ENCODE measurements at places on chromosomes 1 and 21. TPM values are rescaled to one million over a fixed set of nuclear protein-coding genes. Genes with fewer than 3 reads are reported as not detected.

MYCL gene
- total RNA-seq, result 0.42 TPM

IGSF3 gene
- 2.2 TPM for total RNA-seq

DNA sequence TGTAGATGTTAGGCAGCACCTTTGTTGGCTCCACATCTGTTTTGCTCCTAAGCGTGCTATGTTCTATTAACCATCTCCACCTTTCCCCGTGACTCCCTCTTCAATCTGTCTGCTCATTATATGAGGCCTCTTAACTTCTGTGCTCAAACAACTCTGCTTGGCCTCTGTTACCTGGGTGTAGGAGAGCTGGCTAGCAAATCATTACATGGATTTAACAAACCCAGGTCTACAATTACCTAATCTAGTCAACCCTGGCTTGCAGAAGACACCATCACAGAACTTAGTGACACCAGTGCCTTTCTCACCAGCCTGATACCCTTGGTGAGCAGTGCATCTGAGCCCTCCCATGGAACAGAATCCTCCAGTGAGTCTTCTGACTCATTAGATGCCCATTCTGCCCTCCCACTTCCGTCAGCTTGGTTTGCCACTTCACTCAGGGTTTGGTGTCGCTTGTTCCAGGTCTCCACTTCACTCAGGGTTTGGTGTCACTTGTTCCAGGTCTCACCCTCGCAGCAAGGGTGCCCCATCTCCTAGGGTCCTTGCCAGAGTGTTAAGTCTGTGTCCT, 92.0 kb upstream of the KIF26B start:
- no peak for DNase-seq

OR10Z1 gene
- not detected for total RNA-seq

CHRM3 gene
- not detected for total RNA-seq

MORN1 gene
- 9.0 TPM for total RNA-seq

ZBTB37 gene
- total RNA-seq, result 8.7 TPM
